Osteoblast (primary cell): ENCODE measurements at places on chromosomes 16 and 17. TPM values are rescaled to one million over a fixed set of nuclear protein-coding genes. Genes with fewer than 3 reads are reported as not detected.

GRCh38 chr17:64296246-64296645 is 33.2 kb upstream of the TEX2 start:
- no peak for DNase-seq

DNA sequence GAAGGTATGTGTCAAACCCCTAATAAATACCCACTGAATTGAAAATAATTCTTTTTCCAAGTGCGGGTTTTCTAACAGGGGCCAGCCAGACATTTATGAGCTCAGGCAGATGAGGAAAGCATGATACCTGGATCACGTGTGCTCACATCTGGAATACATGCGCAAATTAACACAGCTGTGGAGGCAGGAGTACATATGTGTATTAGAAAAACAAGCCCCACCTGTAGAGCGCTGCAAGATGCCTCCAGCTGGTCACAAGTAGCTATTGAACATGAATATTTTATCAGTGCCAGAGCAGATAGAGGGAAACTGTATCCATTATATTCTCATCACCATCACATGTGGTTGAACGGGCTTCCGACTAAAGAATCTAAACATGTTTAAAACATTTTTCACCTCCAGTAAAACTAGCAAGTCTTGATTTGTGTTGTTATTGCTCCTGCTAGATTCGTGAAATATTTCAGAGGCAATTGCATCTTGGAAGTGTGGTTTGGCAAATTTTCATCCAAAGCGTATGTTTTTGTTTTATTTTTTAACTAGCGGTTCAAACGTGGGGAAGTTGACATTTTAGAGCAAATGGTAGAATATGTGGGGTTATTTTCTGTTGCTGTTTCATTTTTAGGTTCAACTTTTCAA is 482.8 kb downstream of the CDH13 start:
- DNase-seq, result peak; percentile 30

- peak; percentile 99 for DNase-seq
These were observed 63.4 kb downstream of the KLHDC4 start for GRCh38 chr16:87702325-87702811.

- DNase-seq, result no peak
These were observed 769.3 kb downstream of the KCNJ18 start for GRCh38 chr17:22461460-22462145.

DNA sequence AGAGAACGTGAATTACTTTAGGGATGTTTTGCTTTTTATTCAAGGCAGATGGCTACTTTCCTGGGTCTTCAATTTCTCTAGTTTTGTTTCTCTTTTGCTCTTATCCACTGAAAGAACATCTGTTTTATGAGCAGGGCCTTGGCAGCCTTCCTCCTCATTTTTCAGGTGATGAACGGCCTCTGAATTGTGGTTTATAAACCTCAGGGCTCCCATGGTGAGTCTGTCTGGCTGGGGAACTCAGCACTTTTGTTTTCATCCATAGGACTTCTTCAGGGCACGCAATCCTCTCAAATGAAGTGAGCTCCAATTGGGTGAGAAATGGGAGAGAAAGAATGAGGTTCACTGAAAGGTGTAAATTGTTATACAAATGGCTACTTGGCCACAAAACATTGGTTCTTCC is 186.4 kb upstream of the ERCC4 start:
- no peak for DNase-seq

DNA sequence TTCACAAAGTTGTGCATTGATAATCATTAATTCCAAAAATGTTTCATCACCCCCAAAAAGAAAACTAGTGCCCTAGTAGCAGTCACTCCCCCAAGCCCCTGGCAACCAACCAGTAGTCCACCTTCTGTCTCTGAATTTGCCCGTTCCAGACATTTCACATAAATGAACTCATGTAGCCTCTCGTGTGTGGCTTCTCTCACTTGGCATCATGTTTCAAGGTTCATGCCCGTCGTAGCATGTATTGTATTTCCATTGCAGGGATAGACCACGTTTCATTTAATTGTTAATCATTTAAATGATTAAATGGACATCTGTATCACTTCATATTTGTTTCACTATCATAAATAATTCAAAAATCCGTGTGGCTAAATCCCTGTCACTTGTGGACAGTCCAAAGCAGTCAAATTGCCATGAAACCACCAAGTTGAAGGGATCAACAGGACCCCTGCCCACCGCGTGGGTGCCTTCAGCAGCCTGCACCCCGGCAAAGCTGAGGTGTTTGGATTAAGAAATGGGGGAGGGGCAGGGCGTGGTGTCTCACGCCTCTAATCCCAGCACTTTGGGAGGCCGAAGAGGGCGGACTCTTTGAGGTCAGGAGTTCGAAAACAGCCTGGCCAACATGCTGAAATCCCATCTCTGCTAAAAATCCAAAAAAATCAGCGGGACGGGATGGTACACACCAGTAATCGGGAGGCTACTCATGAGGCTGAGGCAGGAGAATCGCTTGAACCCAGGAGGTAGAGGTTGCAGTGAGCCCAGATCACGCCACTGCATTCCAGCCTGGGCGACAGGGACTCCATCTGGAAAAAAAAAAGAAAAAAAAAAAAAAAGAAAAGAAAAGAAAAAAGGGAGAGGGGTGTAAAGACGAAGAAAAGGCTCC is 8.7 kb upstream of the FLYWCH2 start:
- DNase-seq, result no peak

DNA sequence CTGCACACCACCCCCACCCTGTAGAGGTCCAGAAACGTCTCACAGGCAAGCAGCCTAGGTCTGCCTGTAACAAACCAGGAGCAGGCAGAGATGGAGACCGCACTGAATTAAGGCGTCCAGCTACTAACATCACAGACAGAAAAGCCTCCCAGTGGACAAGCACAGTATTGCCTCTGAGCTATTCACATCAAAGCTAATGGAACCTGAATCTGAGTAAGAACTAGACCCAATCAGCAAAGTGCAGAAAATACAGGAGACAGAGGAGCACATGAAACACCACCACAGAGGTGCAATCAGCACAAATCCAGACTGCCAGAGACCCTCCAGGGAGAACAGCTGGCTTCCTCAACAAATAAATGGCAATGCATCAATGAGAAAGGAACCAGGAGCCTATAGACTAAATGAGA is 22.2 kb upstream of the PEMT start:
- DNase-seq, result peak; percentile 93

GRCh38 chr17:42135664-42136653 is 13.4 kb downstream of the HSPB9 start:
- peak; percentile 90 for DNase-seq

- DNase-seq, result no peak
These were observed 14.1 kb downstream of the NQO1 start for GRCh38 chr16:69712277-69712676.

DNA sequence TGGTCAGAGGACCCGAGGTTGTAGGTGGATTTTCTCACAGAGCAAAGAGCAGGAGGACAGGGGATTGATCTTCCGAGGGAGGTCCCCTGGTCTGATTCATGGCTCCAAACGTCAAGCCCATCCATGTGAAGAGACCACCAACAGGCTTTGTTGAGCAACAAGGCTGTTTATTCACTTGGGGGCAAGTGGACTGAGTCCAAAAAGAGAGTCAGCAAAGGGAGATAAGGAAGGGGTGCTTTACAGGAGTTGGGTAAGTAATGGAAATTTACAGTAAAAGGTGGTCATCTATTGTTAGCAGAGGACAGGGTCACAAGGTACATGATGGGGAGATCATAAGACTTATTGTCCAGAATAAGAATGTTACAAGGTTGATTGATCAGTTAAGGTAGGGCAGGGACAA is 2285.8 kb downstream of the TP53TG3F start:
- DNase-seq, result peak; percentile 5

GRCh38 chr16:52751035-52751434 is 204.1 kb upstream of the TOX3 start:
- DNase-seq, result no peak

DNA sequence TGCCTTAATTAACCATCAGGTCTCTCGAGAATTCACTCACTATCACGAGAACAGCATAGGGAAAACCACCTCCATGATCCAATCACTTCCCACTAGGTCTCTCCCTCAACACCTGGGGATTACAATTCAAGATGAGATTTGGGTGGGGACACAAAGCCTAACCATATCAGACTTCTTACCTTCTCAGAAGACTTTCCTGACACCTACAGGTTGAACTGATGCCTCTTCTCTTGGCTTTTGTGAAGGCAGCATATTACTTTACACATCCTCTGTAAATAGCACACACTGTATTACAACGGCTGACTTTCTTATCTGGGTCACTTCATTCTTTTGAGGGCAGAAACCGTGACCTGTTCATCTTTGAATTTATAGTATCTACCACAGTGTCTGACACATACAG is 23.6 kb downstream of the BMERB1 start:
- no peak for DNase-seq

GRCh38 chr16:81526935-81527334 is 82.3 kb downstream of the CMIP start:
- peak; percentile 23 for DNase-seq

DNA sequence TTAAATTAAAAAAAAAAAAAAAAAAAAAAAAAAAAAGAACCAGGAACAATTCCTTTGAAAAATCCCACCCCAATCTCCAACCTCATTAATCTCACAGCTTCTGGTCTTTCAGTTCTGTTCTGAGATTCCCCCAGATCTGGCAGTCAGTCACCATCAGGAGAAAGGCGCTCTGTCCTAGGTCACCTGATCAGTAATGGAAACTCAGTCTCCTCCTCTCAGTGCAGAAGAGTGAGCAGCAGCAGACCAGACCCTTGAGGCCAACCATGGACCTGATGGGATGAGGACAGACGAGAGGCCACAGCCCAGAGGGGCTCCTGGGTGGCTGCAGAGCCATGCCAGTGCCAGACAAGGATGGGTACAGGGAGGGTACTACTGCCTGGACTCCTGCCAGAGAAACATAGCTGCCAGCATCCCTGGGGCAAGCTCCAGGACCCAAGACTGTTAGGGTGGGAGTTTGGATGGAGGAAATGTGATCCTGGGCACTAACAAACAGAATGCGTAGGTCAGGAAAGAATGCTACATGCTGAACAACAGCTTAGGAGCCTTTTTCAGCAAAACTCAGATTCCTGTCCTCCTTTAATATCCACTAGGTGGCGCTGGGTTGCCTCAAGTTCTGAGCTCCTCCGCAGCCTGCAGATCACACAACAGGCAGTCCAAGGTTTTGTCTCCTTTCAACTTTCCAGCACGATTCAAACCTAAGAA is 28.7 kb downstream of the MPG start:
- peak; percentile 92 for DNase-seq

DNA sequence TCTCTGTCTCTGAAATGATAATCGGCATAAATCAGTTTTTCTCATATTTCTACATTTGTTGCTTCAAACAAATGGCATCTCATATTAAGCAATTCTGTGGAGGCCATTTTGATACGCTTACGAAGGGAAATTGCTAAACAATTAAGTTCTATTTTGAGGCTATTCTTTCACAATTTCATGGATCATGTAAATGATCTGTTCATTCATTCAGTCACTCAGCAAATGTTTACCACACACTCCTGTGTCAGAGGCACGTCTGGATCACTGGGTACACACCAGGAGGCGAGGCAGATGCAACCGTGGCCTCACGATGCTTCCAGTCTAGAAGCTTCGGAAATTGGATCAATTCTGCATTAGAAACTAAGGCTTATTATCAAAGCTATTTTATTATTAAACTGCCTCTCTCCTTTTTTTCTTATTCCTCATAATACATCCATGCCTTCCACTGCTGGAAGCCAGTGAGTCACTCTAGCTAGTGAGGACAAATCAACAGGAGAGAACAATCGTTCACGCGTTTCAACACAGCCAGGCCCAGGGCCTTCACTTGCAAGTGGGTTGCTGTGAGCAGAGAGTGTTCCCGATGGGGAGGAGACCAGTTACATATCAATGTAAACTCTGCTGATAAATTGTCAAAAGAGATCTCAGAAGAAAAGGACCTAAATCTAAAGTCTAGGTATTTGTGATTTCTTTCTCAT is 11.3 kb upstream of the SLC39A11 start:
- DNase-seq, result no peak

- DNase-seq, result no peak
These were observed 238.1 kb upstream of the CDH5 start for GRCh38 chr16:66128371-66128770.

DNA sequence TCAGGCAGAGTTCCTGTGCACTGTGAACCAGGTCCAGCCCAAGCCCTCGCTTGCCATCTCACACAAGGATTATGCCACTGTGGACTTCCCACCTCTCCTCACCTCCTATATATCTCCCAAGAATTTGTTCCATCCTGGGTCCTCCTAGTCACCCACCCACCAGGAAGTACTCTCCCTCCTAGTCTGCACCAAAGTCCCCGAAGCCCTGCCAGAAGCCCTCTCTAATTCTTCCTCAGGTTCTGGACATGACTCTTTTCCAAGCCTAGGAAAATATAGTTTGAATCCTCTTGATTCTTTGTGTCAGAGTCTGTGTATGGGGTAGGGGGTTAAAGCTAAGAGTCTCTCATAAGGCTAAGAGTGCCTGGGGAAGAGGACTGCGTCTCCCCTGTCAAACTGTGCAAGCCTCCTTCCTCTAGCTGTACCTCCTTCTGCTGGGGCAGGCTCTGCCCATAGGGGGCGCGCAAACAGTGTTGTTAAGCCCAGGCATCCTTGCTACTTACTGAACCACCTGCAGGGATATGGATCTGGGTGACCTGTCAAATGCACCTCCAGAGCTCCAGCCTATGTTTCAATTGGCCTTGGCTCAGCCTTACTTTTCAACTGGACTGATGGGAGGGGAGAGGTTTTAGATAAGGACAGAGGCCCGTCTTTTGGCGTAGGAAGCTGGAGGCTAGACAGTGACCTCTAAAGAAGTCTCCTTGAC is 16.6 kb upstream of the DLX4 start:
- peak; percentile 95 for DNase-seq

GRCh38 chr16:50667497-50668367 is 13.4 kb downstream of the SNX20 start:
- no peak for DNase-seq

NXPH3 gene
- total RNA-seq, result 1.8 and 3.3 TPM in 2 replicates

HSF4 gene
- 5.8 and 8.5 TPM in 2 replicates for total RNA-seq

ELMO3 gene
- total RNA-seq, result 0.29 and 0.36 TPM in 2 replicates

YBX2 gene
- under 0.01 TPM in 1 of 2 replicates, not detected in the other for total RNA-seq

INCA1 gene
- 0.29 and 0.36 TPM in 2 replicates for total RNA-seq

DNAAF8 gene
- total RNA-seq, result 1.1 and 2.7 TPM in 2 replicates

SLC38A8 gene
- total RNA-seq, result not detected in 2 replicates

NOXO1 gene
- under 0.01 and 0.29 TPM in 2 replicates for total RNA-seq

SMPD3 gene
- total RNA-seq, result 0.72 TPM in 1 of 2 replicates, not detected in the other

NPIPB9 gene
- 1.8 and 2.7 TPM in 2 replicates for total RNA-seq

SLFN13 gene
- total RNA-seq, result 2.1 and 2.5 TPM in 2 replicates

ST6GALNAC1 gene
- 0.72 TPM in 1 of 2 replicates, not detected in the other for total RNA-seq

ABCC12 gene
- not detected in 2 replicates for total RNA-seq

CTRB2 gene
- total RNA-seq, result not detected in 2 replicates
